ENCODE measurements at places on chromosomes 6 and 20.

GRCh38 chr6:45854149-45854742, 161.4 kb downstream of the CLIC5 start:
- no peak for DNase-seq

DNA sequence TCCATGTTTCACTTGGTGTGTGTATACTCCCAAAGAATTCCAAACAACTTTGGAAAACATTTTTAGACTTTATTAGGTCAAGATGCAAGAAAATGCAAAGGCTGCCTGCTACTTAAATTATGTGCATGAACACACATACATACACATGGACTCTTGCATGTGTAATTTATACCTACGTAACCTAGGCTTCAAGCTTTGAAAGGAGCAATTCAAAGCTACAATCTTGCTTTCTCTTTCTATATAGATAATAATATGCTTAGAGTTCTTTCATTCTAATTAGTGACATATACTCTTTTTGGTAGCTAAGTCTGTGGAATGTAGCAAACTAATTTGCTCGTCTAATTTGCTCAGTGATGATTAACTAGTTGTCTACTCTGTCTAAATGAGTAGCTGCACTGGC, 146.5 kb downstream of the EPHA7 start:
- DNase-seq, result no peak

- peak; percentile 38 for DNase-seq
Observed at GRCh38 chr6:25050356-25050755, 114.6 kb upstream of the RIPOR2 start.

DNA sequence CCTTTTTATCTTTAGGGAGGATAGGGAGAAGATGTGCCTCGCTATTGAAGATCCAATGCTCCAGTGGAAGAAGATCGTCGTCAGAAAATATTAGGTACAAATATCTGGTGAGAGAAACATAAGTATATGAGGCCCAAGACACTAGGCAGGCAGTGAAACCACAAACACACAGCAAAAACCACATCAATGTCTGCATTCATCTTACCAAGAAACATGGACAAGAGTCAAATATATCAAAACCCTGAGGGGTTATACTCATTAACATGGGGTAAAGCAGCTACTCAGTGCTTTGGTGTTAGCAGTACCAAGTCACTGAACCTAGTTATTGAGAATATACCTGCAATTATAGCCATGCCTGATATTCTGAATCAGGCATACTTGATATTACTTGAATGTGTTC, 101.4 kb upstream of the FAM184A start:
- DNase-seq, result no peak

GRCh38 chr20:38357653-38358207, 11.4 kb downstream of the LBP start:
- DNase-seq, result no peak

- DNase-seq, result no peak
Observed at GRCh38 chr6:37456816-37457560, 24.0 kb downstream of the CMTR1 start.

All from activated T-cell treated with anti-CD3 and anti-CD28 coated beads for 1 hour (primary cell).